ENCODE measurements at places on chromosomes 1 and 21.

- no peak for DNase-seq
Observed at GRCh38 chr21:42176859-42177258, 42.1 kb upstream of the ABCG1 start.

- DNase-seq = no peak
Observed at GRCh38 chr1:147773215-147773715, 12.9 kb upstream of the GJA5 start.

- DNase-seq = no peak
Observed at GRCh38 chr1:81706650-81707435, 93.9 kb upstream of the ADGRL2 start.

- no peak for DNase-seq
Observed at GRCh38 chr1:36796733-36797132, 237.6 kb downstream of the GRIK3 start.

DNA sequence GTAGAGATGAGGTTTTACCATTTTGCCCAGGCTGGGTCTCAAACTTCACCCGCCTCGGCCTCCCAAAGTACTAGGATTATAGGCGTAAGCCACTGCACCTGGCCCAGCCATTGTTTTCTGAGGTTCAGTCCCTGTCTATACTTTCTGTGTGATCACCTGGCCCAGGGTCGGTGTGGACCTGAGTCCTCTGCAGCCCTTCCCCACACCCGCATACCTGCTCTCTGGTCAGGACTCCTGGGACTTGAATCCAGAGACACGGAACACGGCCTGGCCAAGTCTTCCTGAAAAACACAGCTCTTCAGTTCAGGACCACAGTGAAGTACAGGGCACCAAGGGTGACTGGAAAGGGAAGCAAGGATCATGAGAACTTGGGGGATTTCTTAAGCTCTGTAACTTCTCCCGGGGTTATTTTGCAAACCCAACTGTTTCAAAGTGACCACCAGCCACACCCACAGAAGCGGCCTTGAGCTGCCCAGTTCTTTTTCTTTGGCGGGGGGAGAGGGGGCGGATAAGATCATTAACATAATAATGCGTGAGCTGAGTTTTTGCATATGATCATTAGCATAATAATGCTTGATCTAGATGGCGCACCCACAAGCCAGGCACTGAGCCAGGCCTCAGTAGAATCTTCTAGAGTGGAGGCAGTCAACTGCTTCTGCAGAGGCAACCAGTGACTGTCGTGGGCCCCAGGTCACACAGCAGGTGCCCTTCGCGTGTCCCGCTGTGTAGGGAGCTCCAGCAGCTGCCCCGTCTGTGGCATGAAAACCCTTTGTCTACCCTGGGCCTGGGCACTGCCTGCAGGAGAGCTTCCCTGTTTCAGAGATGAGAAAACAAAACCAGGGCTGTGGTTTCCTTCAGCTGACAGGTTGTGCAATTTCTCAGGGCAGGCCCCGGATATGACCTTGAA is 1.7 kb upstream of the NADK start:
- no peak for DNase-seq

GRCh38 chr1:15347182-15347581 is 62.5 kb upstream of the EFHD2 start:
- DNase-seq = no peak

GRCh38 chr1:155019377-155020245 is 14.0 kb downstream of the DCST2 start:
- no peak for DNase-seq

- DNase-seq = no peak
Observed at GRCh38 chr21:45330075-45330781, 42.5 kb upstream of the POFUT2 start.

DNA sequence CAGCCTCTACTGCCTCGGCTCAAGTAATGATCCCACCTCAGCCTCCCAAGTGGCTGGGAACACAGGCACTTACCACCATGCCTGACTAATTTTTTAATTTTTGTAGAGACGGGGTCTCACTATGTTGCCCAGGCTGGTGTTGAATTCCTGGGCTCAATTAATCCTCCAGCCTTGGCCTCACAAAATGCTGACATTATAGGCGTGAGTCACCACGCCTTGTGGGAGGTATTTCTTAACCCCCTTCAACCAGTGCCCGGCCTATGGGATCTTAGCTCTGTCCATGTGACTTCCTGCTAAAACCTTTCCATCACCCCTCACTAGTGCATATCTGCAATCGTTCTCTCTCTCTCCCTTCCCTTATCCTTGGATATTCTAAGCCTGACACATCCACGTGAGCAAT is 86.4 kb downstream of the FOXD2 start:
- no peak for DNase-seq

- DNase-seq = no peak
Observed at GRCh38 chr1:86140281-86140880, 16.2 kb downstream of the COL24A1 start.

- no peak for DNase-seq
Observed at GRCh38 chr1:201014816-201015200, 8.7 kb downstream of the KIF21B start.

- no peak for DNase-seq
Observed at GRCh38 chr1:62295921-62296491, 23.2 kb downstream of the KANK4 start.

DNA sequence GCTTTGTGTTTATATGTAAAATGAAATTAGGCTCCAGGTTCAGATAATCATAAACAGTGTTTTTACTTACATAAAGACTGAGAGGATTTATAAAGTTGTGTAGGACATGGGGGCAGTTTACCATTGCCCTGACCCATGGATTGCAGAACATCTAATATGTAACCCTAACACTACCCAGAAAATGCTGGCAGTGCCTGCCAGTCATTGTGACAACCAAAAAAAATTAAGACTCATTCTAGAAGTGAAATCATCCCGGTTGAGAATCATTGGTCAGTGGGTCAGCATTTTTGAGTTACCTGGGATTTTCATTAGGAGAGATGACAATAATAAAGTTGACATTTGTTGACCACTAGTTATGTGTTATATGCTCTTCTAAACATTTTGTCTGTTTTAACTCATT is 31.2 kb upstream of the THEM4 start:
- DNase-seq = no peak

DNA sequence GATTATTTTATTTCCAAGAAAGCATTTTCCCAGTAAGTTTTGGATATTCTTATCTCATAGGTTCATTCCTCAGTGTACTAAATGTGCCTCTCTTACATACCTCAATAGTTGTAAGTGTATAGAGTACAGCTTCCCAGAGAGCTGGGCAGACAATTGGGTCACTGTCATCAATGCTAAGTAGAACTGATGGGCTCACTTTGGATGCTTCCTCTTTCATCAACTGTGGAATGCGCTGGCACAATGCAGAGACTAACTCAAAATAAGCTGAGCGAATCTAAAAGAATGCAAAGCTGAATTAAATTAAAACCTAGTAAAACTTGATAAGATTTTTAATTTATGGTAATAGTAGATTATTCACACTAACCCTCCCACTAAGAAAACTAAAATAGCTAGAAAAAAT is 21.5 kb downstream of the LTN1 start:
- DNase-seq = no peak

GRCh38 chr1:17831597-17831996 is 76.5 kb downstream of the ACTL8 start:
- DNase-seq = no peak

- no peak for DNase-seq
Observed at GRCh38 chr1:183272390-183272848, 86.4 kb downstream of the LAMC2 start.

- DNase-seq = no peak
Observed at GRCh38 chr1:200260597-200261335, 149.1 kb downstream of the ZNF281 start.

DNA sequence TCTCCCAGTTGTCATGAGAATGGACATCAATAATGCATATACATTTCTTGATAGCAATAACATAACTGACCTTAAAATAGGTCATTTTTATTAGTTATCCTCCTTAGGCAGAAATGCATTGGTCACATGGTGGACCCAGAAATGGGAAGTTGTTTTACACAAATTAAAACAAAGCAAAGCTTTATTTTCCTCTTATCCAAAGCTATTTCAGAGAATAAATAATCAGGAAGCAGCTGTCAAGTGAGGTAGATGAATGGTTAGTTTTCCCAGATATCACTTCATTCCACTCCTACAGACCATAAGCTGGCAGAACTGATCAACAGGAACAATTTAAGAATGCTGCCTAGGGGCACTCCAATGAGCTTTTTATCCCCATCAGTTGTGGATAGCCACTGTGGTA is 16.0 kb upstream of the OLIG1 start:
- no peak for DNase-seq
